ENCODE measurements at places on chromosomes 7 and 10. TPM values are rescaled to one million over a fixed set of nuclear protein-coding genes. Genes with fewer than 3 reads are reported as not detected.

PILRA gene
- 8.3 TPM for total RNA-seq

MRPS16 gene
- 31.9 TPM for total RNA-seq

AOAH gene
- 7.4 TPM for total RNA-seq

MMP21 gene
- not detected for total RNA-seq

INMT gene
- total RNA-seq = 5.6 TPM

CPA2 gene
- total RNA-seq = not detected

HGF gene
- total RNA-seq = 15.0 TPM

All from vagina (tissue), 2 donors.